ENCODE measurements at places on chromosomes 7 and 10.

- no peak for DNase-seq
Observed at GRCh38 chr10:70778267-70778924, 6.8 kb downstream of the TBATA start.

GRCh38 chr10:62249957-62250356 is 18.7 kb downstream of the RTKN2 start:
- DNase-seq: no peak

DNA sequence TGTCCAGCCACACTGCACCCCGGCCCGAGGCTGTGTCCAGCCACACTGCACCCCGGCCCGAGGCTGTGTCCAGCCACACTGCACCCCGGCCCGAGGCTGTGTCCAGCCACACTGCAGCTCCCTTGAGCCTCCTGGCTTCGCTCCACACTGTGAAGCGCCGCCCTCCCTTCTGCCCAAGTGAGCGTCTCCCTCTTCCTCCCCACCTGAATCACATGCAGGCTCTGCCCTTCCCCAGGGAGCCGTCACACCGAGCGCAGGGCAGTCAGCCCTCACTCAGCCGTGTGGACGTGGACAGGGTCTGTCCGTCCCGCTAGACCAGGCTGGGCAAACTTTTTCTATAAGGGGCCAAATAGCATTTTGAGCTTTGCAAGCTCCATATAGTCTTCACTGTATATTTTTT is 27.6 kb downstream of the CFAP46 start:
- DNase-seq: no peak

DNA sequence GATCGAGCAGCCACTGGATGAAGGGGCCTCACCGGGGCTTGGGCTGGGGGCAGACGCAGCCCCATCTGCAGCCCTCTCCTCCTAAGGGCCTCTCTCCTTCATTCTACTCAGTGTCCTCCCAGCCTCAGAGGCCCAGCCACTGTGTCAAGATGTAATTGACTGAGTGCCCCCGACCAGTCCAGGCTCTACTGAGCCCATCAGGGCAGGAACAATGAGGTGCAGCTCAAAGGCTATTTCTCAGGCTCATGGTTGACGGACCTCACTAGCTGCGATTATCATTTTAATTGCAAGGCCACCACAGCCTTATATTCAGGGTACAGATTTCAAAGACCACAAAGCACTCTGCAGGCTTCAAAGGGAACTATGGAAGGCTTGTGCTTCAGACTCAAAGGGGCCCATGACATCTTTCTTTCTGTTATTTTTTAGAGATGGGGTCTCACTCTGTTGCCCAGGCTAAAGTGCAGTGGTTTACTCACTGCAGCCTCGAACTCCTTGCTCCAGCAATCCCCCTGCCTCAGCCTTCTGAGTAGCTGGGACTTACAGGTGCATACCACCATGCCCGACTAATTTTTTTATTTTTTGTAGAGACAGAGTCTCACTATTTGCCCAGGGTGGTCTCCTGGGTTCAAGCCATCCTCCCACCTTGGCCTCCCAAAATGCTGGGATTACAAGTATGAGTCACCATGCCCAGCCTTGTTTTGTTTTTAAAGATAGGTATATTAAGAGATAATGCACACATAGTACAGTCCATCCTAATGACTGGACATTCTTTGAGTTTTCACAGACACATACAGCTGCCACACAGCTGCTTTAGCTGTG is 23.7 kb downstream of the SLC29A3 start:
- no peak for DNase-seq

DNA sequence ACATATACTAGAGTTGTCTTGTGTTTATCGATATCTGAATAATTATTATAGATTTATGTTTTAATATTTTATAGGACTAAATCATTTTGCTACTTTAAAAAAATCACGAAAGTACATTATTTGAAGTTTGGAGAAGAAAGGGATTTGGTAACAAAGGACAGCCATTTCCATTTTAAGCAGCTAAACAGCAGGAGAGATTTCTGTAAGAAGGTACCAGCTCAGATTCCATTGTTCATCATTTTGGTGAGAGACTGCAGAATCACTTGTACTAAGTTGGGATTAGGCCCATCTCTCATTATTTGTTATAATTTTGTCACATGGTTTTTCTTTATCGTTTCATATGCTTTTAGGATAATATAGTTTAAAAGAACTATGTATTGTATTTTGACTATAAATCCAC is 46.7 kb downstream of the PALS2 start:
- DNase-seq: no peak
